ENCODE measurements at places on chromosomes 16 and 17.

DNA sequence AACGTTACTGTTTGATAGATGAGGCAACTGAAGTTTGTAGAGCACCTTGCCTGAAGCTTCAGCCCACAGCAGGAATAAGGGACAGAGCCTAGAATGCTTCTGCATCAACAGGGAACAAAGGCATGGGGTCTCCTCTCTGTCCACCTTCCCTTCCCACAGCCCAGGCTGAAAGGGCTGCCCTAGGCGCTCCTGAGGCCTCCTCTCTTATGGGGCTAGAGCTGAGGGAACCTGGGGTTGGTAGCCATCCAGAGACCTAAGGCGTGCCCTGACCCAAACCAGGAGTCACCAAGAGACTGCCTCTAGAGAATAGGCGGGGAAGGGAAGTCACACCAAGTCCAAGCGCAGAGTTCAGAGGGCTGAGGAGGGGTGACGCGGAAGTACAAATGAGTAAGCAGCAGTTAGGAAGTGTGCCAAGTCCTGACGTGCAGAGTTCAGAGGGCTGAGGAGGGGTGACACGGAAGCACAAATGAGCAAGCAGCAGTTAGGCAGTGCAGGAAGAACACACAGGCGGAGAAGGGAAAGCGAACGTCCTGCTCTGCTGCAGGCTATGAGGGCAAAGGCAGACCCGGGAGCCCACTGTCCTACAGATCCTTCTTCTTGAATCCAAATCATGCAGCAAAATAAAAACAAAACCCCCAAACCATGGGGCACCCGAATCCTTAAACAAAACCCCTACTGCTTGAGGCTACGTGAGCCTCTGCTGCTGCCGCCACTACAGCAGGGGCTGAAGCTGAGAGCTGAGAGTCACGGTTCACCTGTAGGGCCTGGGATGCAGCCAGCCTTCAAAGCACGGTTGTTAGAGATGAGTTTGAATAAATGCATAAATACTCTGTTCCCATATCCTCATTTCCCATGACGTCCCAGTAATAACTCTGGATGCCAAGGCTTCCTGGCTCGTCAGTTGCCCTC is 2.7 kb upstream of the SPG7 start:
- DNase-seq: peak; percentile 91

DNA sequence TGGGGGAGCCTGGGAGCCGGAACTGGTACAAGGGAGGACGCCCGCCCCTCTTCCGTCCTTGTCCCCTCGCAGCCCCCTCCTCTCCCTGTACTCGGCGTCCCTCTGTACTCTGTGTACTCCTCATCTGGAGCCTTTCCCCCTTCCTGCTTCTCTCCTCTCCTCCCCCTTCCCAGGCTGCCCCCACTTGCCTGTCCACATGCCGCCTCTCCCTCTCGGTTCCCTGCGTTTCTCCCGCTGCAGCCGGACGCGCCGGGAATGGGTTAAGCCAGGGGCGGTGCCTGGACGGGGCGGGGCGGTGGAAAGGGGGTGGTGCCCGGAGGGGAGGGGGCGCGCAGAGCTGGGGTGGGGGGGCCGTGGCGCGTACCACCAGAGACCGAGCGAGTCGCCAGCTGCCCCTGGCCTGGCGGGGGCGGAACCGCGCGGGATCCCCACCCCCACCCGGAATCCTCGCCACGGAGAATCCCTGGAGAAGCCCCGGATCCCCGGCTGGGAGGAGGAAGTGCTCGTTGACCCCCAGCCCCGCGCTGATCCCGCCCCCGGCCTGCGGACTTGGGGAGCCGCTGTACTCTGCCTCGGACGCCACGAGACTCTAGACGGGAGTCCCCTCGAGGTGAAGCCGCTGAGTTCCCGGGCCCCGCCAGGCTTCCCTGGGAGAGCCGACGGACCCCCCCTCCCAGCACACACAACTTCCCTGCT is 22.6 kb downstream of the GJD3 start:
- DNase-seq: peak; percentile 90

GRCh38 chr17:1787301-1787902 is 25.5 kb downstream of the SERPINF1 start:
- DNase-seq: peak; percentile 72

DNA sequence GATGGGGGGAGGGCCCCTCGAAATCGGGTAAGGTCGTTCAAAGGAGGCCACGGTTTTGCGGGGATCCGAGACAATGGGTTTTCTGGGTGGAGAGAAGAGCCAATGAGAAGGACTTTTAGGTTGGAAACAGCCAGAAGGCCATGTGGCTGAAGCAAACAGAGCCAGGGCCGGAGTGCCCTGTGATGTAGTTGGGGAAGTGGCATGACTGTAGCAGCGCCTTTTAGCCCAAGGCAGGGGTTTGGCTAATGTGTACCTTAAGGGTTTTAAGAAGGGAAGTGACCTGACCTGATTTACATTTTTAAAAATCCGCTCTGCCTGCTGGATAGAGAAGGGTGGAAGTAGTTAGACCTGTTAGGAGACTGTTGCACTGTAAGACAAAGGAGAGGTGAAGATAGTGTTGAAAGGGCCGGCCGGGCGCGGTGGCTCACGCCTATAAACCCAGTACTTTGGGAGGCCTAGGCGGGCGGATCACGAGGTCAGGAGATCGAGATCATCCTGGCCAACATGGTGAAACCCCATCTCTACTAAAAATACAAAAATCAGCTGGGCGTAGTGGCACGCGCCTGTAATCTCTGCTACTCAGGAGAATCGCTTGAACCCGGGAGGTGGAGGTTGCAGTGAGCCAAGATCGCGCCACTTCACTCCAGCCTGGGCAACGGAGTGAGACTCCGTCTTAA is 1.0 kb downstream of the LYRM1 start:
- peak; percentile 63 for DNase-seq

DNA sequence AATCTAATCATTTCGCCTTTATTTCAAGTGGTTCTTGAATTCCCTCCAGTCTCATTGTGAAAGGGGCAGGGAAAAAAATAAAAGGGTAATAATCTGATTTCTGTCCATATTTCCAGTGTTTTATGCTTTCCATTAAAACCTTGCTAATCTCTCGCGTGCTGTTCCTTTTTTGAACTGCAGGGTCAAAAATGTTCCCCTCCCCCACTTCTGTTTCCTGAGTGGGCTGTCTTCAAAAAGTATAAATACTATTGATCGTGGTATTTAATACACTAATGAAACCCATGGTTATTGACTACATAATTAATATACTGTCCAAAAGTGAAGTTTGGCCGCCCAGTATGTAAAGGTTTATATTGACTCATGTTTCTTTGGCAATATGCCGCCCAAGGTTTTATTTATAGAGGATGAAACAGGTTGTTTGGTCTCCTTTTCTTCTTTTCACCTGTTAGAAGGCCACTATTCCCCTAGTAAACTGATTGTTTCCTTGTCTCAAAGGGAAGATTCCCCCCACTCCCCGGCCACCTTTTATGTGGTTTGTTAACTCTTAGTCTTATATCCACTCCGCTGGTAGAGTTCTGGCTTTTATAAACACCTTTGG is 69.7 kb downstream of the RPA1 start:
- DNase-seq: no peak

DNA sequence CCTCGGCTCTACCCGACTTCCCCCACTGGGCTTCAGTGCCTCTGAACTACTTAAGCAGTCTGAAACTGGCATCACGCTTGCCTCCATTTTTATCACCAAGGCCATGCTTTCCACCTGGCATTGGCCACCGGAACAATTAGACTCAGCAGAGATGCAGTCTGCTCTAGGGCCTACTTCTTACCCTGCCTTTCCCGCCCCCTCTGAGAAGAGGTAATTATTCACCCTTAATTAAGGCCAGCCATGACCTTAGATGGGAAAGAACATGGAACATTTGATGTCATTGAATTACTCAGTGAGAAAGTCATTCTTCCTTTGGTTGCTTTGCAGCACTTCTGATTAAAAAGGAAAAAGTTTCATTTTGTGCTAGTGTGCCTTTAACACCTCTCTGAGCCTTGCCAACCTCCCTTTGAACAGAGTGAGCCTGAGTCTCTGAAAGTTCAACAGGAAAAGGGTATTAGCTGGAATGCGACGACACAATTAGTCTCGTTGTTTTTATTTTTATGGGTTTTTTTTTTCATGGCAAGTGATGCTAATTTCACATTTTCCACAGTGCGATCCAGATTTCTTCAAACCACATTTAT is 60.9 kb upstream of the TNRC6A start:
- DNase-seq: no peak
